ENCODE measurements at places on chromosomes 5 and 9.

DNA sequence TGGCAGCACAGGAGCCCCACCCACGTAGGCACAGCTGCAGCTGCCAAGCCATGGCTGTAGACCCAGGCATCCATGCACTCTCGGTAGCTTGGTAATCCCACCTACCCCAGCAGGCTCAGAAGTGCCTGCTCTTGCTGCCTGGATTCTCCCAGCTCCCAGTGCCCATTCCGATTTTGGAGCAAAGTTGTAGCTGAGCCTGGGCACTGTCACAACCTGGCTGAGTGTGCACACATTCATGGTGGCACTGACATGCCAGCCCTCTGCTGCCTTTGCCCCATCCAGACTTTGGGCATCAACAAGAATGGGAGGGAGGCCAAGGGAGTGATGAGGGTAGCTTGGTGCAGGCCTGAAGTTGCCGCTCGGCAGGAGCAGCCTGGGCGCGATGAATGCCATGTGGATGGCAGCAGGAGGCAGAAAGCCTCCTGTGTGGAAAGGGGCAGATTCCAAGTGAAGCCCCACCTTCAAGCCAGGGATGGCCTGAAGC is 936.6 kb upstream of the PTPRD start:
- DNase-seq: no peak

- DNase-seq: peak; percentile 63
Observed at GRCh38 chr5:65961633-65962032, 35.3 kb downstream of the ERBIN start.

DNA sequence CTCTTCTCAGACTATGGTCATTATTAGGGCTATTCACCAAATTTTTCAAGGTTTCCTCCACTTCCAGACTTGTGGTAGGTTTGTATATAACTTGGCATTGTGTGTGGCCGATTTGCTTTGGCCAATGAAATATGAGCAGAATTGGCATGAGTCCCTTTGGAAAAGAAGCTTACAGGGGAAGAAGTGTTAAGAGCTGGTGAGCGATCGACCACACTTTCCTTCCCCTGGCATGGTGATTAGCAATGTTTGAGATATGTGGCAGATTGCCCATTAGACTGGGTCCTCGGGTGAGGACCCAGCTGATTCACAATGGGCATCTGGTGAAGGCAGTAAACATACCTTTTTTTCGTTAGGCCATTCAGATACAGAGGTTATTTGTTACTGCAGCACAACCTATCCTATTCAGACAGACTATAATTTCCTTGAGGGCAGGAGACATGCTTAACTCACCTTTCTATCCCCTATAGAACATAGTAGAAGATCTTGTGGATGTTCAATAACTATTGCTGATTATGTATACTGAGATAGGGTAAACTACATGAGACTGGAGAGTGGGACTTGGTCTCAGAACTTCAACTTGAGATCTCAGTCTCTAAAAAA is 62.8 kb upstream of the KLF9 start:
- DNase-seq: peak; percentile 69

DNA sequence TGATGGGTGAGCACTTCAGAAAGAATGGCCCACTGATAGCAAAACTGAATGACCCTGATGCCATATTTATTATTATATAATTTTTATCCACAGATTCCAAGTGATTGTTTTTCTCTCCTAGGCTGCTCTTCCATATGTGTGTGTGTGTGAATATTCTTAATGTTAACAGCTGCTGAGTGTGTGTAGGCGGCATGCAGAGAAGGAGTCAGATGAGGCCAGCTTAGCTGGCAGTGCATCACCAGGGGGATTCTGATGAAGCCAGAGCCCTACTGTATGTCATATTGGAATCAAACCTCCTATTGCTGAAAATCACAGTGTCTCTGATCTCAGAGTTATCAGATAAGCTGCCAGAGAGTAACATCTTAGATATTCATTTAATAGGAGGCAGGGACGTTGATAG is 177.1 kb downstream of the DMAC1 start:
- no peak for DNase-seq

DNA sequence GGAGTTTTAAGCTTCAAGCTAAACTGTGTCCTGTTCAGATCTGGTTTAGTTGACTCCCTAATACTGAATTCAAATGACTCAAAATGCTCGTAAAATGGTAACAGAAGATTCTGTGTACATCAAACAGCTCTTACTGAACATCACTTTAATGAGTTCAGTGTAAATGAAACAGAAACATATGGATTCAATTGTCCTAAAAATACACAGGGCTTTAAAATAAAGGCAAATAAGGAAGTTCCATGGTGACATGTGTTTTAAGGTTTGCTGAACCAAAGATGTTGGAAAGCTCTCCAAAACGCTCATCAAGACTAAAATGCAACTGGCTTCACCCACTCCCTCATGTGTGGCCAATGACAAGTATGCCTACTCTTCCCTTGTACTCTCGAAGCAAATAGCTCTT is 340.0 kb upstream of the PIK3R1 start:
- no peak for DNase-seq
